ENCODE measurements at places on chromosomes 4 and X.

DNA sequence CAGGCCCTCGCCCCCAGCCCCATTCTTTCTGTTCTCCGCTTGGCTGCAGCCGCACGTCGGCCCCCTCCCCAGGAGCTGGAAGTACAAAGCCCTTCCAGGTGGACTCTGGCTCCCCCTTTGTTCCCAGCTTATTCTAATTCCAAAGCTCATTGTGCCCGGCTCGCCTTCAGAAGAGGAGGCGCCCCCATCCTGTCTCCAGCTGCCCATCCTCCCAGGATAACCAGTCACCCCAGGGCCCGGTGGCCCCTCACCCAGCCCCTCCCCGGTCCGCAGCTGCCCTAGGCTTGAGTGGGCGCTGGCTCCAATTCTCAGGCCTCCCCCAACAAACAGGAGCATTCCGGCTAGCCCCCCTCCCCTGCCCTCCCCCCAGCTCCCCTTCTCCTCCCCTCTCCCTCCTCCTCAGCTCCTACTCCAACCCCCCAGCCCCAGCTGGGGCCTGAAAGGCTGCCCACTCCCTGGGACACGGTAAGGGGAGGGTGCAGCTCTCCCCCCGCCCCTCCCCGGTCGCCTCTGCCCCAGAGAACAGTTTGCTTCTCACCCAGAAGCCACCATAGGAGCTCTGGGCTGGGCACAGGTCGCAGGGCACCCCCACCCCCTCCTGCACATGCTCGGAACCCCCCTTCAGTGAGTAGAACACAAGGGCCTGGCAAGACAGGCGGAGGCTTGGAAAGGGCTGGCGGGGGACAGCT is 3.1 kb upstream of the SLC6A8 start:
- DNase-seq: no peak

DNA sequence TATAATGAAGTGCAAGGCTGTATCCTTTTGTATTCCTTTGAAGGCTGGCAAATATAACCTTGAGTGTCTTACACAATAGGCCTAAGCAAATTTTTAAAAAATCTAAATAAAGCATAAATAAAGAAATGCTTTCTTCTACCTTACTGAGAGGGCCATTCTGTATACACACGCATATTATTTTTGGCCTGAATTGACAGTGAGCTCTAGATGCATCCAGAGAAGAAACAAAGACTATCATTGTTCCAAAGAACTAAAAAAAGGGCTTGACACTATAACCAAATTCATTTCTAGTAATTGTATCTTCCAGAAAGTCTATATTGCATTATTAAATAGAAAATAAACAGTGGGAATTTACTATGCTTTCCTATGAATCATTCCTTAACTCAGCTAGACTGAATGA is 100.2 kb downstream of the MAGEB17 start:
- no peak for DNase-seq

- DNase-seq: no peak
These were observed 18.3 kb downstream of the G3BP2 start for GRCh38 chr4:75654905-75655304.

GRCh38 chr4:26663888-26664287 is 80.0 kb downstream of the TBC1D19 start:
- DNase-seq: no peak

DNA sequence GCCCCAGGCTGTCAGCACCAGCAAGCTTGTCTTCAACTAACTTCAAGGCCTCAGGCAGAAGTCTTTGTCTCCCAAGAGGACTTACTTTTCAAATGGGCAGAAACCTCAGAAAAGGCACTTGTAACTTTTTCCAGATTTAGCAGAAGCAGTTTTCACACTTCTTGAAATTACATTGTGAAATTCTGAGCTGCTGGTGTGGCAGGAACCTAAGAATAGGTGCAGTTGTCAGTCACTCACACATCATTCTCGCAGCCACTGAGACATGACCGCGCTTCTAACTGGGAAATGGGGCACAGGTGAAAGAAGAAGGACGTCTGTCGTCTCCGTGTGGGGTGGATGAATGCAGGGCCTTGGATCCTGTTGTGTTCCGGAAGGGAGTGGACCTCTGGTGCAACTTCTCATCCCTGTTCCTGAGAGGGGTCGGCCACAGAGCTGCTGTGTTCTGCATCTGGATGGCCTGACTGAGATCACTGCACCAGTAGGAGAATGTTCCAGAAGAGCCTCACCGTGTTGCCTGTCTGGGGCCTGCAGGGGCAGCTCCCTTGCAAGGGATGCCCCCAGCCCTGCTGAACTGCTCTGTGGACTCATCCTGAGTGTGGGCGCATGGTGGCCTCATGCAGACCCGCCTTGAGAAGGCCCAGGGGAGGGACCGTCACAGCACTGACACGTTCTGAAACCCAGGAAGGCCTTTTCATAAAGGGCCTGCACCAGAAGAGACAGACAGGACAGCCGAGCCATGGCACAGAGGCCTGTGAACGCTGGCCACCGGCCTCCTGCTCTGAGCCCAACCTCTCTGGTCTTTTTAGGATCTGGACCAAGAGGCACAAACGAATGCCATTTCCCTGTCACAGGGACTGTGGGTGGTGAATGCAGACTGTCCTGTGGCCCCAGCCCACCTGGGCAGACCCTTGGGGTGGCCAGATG is 18.7 kb downstream of the NAT8L start:
- no peak for DNase-seq

DNA sequence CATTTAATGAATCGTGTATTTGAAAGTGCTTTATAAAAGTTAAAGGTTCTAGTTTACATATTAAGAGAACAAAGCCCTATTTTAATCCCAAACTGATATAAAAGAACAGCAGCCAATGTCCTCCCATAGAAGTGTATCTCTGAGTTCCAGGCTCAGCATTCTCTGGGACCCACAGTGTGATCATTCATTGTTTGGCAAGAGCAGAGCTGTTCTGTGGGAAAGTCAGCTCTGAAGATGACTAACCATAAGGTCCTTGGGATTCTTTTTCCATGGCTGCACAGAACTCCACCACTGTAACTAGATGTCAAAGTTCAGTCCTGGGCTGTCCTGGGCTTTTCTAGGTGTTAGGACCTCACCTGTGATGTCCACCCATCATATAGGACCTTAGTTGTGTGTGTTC is 157.0 kb upstream of the TLL1 start:
- no peak for DNase-seq

DNA sequence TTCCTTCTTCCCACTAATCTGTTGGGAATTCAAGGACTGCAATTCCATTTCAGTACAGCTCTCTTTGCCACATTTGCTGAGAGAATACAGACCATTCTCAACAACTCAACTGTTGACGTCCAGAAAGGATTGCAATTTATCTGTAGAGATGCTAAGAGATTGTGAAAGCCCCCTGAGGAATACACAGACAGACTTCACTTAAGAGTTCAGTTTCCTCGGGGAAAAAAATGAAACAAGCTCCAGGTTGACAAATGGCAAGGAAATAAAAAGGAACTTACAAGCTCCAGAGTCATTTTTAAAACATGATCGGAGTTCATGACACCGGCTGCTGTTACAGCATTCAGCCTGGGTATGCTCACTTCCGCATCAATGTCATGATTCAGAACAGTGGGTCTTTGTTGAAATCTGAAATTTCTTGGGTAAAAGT is 13.8 kb downstream of the TLR10 start:
- no peak for DNase-seq

GRCh38 chrX:36961590-36961989 is 46.6 kb upstream of the FAM47C start:
- DNase-seq: no peak

GRCh38 chrX:115583496-115584004 is 22.6 kb downstream of the PLS3 start:
- DNase-seq: no peak

- no peak for DNase-seq
These were observed 13.4 kb downstream of the LEF1 start for GRCh38 chr4:108155373-108155772.

DNA sequence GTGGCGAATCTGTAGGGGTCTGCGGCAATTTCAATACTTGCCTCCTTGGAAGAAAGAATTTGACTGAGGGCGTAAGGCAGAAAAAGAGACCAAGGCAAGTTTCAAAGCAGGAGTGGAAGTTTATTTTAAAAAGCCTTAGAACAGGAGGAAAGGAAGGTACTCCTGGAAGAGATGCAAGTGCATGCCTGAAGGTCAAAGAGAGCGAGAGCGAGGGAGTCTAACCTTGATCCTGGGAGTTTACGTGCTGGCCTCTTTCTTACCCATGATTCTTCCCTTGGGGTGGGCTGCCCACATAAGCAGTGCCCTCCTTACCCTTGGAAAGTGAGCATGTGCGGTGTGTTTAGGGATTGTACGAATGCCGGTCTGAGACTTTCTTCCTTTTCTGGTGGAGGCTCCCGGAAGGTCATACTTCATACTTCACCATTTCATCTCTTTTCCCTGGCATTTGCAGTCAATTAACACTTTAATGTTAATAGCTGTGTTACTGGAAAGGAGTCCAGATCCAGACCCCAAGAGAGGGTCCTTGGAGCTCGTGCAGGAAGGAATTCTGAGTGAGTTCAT is 40.0 kb downstream of the ARSD start:
- DNase-seq: no peak

- DNase-seq: no peak
These were observed 72.1 kb downstream of the GPR82 start for GRCh38 chrX:41796046-41796445.

- no peak for DNase-seq
These were observed 53.1 kb upstream of the SPRY1 start for GRCh38 chr4:123343400-123344041.
